ENCODE measurements at places on chromosomes 3 and 15.

DNA sequence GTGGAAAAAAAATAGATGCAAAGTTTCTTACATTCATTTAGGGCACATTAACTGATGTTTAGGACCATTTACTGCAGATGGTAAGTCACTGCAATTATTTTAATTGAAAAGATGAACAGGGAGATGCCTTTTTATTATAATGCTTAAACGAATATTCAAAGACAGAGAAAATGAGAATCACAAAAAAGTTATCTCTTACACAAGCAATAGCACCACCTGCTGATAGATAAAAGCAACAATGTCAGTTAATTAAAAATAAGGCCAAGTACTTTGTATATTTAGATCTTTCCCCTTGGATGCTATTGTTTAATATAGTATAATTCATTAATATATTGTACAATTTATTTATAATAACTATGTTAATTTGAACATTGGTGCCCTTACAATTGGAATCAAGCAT is 55.9 kb downstream of the IFT80 start:
- no peak for DNase-seq

DNA sequence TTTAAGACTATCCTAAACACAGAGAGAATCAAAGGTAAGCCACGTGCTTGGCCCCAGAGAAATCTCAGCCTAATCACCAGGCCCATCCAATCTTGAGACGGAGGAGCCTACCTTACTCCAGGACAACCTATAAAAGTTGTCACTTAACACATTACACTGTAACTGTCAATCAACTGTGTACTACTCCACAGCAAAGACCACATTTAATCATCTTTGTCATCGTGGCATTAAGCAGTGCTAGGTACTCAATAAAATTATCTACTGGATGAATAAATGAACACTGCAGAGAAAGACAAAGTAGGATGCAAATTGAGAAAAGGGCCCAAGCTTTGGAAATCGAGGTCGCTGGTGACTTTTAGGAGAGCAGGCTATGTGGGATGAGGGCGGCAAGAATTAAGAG is 466.7 kb downstream of the SHQ1 start:
- no peak for DNase-seq

GRCh38 chr15:69691307-69692015 is 238.8 kb downstream of the RPLP1 start:
- DNase-seq: no peak

DNA sequence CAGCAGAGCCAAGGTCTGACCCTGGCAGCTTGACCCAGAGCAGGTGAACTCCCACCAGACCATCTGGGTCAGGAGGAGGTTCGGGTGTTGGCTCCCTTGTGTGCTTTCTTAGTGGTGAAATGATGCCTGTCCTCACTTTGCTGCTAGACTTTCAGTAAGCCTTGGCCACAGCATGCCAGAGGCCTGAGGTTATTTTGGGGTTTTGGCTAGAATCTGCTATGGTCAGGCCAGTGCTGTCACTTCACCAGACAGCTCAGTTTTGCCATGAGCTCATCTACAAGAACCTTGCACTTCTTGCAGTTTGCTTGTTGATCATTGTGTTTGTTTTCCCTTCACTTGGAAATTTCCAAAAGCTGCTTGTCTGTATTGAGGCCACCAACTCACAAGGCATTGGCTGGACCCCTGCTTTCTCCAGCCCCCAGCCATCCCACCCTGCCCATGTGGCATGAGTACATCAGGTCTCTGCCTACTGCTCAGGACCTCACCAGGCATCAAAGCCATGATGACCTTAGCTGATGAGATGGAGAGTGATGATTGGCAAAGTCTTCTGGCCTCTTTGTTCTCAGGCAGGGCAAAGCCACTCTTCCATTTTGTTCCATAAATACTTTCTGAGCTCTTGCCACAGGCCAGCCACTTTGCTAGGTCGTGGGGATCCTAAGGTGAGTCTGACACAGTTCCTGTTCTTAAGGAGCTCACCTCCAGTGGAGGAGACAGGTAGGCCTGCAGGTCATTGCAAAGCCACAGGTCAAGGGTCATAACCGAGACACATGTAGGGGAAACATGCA is 122.6 kb downstream of the ARNT2 start:
- DNase-seq: no peak

DNA sequence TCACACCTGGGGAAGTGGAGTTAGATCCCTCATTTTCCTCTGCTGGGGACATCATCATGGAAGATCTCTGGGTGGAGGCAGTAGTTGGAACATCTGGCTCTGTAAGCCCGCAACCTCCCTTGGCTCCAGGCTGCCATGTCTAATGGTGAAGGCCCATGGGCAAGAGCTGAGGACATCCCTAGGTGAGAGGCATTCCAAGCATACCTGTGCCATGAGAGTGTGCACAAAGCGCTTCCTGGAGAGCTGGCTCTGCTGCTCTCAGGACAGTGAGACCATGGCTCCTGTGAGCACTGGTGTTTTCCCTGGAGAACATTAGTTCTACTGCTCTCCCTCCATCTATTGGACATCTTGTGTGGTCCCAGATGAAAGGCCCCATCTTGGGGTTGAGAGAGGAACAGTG is 7.7 kb downstream of the MAPKAPK3 start:
- no peak for DNase-seq

DNA sequence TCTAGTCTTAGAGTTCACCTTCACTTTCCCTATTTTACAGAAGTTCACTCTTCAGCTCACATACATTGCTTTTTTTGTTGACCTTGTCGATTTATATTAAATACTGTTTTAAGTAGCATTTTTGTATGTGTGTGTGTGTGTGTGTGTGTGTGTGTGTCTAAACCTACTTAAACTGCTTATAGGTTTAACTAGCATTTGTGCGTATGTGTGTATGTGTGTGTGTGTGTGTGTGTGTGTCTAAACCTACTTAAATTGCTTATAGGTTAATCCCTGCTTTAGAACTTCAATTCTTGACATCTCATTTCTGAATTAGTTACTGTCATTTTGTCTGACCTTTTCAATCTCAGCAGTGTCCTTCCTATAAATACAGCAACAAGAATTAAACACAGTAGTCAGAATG is 254.8 kb upstream of the EPHA3 start:
- DNase-seq: no peak
